ENCODE measurements at places on chromosomes 6 and 20.
A peak's percentile ranks its signal among the peaks of the same experiment; 100 is the strongest.

GRCh38 chr6:3328796-3329195, 70.0 kb downstream of the PSMG4 start:
- DNase-seq, result no peak

GRCh38 chr6:125745281-125746018, 4.0 kb upstream of the HEY2 start:
- DNase-seq, result no peak

DNA sequence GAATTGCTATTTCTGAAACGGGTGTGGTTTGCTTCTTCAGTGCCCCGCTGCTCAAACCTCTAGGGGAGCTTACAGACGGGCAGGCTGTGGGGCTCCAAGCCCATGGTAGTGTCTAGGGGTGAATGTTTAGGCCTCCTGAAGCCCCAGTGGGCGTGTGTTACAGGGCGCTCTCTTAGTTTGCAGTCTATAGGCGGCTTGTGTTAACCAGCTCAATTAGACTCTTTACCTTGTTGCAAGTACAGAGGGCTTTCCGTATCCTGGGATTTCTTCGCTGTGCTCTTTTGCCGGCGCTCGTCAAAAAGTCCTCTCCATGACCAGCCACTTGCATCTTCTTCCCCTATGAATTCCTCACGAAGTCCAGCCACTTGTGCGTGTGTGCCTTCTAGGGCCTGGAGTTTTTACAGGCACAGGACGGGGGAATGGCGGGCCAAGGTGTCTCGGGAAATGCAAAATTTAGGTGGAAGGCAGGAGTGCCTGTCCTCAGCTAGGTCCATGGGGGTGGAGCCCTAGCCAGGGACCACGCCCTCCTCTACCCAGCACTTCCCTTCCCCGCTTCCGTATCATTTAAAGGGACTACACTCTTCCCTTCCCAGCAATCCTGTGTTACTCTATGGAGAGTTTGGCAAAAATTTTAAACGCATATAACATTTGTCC, 94.5 kb downstream of the HTR1B start:
- peak; percentile 28 for DNase-seq

- DNase-seq, result no peak
Observed at GRCh38 chr20:9572670-9573069, 58.3 kb downstream of the LAMP5 start.
